ENCODE measurements at places on chromosomes 4 and X.

- no peak for DNase-seq
Measured at GRCh38 chr4:117328333-117328732, 243.0 kb upstream of the TRAM1L1 start.

- DNase-seq: no peak
Measured at GRCh38 chr4:42326040-42326439, 71.2 kb upstream of the SHISA3 start.

DNA sequence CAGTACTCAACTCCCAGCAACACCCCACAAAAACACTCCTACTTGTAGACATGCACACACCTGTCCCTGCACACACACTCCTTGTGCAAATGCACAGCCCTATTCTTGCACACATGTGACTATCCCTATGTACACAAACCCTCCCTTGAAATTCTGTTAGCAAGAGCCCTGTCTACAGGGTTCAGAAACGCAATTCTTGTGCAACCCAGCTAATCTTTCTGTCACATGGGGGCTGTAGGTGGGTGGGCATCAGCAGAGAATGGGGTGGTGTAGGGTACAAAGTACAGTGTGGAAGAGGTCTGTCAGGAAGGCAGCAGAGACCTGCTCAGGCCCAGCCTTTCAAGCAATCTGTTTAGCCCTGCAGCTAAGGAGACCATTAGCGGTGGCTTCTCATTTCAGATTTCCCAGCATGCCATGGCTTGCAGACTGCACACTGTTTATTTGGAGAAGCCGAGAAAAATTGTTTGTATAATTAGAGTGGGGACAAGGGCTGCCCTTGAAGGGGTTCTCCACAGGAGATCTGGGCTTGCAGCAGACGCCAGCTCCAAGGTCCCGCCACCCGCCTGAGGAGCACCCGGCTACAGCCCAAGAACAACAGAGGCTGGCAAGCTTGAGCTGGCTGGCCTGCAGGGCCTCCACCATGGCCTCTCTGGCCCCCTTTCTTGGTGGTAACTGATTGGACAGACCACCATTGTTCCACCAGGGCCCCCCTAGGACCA, 144.0 kb upstream of the PJA1 start:
- no peak for DNase-seq

DNA sequence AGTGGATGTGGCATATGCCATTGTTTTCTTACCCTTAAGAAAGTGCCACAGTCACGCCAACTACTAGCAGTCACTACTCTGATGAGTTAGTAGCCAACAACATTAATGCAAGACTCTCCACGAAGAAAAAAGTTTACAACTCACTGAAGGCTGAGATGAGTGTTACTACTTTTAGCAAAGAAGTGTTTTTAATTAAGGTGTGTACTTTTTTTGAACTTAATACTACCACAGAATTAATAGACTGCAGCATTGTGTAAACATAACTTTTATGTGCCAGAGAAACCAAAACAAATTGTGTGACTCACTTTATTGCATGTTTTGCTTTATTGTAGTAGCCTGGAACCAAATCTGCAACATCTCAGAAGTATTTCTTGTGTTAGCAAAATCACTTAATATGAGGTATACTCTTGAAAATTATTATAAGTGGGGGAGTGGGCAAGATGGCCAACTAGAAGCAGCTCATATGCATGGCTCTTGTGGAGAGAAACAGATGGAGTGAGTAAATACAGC, 2.2 kb upstream of the UGT2B4 start:
- no peak for DNase-seq

DNA sequence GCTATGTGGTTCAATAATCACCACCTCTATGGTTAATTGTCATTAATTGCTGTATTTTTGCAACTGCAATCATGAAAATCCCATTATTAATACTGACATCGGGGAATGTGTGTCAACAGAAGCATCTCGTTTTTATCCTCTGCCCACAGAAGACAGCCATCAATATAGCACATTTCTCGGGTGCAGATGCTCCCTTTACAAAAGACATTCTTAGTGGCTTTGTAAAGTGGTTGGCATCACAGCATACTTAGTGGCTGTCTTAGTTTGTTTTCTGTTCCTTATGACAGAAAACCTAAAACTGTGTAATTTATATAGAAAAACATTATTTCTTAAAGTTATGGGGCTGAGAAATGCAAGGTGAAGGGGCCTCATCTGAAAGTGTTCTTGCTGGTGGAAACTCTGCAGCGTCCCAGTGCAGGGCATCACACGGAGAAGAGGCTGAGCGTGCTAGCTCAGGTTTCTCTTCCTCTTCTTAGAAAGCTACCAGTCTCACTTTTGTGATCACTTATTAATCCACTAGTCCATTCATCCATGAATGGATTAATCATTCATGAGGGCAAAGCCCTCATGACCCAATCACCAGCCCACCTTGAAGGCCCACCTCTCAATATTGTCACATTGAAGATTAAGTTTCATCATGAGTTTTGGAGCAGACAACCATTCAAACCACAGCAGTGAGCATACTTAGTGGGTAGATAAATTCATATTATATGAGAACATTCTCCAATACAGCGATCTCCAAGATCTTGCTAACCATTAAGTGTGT, 1067.7 kb upstream of the PABPC4L start:
- DNase-seq: no peak

GRCh38 chr4:24472161-24472510, 112.2 kb downstream of the DHX15 start:
- DNase-seq: no peak

DNA sequence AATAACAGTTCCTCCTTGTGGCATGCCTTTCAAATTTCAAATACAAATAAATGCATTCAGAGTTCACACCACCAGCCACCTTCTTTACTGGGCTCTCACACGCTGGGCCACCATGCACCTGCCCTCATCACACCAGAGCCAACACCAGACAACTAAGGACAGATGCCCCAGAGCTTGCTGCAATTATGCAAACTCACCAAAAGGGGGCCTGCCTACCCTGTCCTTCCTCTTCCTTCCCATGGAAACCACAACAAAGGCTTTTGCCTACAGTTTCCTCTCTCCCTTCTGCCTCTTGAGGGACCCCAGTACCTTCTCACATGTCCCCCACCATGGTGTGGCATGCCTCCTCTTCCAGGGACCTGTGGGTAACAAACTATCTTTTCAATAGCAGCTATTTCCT, 1333.9 kb upstream of the TENM3 start:
- DNase-seq: peak; percentile 0

DNA sequence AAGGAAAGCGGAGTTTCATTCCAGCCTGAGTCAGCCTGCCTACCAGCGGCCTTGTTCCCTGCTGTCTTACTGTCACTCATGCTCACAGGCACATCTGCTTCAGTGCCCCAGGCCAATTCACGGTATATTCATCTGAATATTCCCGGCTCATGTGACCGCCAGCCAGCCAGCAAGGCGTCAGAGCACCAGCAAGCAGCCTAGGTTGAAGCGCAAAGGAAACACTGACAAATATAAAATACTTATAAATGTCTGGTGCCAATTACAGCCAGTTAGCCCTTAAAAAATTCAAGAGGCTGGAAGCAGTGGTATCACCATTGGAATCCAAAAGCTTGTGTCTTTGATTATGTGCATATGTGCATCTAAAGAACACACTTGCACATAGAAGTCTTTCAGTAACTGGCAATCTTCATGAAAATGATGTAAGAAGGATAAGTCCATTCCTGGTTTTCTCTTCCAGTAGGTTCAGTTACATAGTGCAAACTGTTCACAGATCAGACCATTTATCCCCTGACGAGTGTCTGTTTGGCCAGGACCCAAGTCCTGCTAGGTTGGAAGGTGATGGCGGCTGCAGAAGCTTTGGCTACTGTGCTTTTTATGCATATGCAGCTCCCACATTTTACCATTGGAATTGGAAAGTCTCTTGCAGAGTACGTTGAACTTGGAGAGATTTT, 61.3 kb downstream of the LUZP4 start:
- no peak for DNase-seq

DNA sequence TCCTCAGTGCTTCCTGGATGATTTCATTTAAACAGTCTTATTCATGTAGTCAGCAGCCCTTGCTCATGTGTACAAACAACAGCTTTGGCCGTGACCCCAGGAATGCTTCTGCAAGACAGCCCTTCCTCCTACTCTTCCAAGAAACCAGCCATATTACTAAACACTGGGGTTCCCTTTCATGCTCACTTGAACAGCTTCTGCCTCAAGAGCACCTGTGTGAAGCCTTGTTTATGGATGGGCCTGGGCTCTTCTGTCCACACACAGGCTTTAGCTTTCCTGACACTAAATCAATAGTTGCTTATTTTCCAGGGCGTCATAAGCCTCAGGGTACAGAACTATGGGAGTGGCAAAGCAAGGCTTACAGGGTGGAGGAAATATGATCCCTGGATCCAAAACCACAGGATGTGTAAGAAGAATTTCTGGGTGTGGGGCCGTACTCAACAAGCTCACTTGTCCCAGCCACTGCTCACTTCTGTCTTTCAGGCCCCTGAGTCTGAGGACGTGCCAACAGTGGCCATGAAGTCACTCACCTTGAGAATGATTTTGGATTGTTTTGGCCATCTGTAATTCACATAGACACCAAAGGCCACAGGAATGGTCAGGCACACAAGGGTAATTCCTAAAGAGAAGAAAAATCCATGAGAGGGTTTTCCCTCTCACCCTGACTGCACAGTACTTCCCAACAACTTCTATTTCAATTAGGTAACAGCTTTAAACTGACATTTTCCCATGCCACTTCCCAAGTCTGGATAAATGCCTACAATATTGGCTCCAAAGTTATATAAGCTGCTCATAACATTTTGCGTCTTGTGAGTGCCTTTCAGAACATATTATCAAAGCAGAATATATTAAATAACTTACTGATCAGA, 17.7 kb downstream of the SLC10A6 start:
- no peak for DNase-seq

All from MV-4-11 (cell line).